Right hindlimb (tissue), 1 donor: ENCODE measurements at places on chromosomes 13 and 19.

DNA sequence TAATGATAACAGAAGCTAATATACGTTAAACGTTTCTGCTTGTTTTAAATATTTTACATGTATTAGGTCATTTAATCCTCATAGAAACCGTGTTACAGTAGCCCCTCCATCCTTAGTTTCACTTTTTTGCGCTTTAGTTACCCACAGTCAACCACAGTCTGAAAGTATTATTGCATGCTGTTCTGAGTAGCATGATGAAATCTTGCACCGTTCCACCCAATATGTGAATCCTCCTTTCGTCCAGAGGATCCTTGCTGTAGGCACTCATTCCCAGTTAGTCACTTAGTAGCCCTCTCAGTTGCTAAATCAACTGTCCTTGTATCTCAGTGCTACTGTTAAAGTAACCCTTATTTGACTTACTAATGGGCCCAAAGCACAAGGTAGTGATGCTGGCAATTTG is 257.8 kb downstream of the ENOX1 start:
- DNase-seq, result no peak

GRCh38 chr19:35724560-35724959 is 6.8 kb downstream of the KMT2B start:
- no peak for DNase-seq

GRCh38 chr19:42563352-42564210 is 31.1 kb downstream of the CEACAM8 start:
- DNase-seq, result no peak

DNA sequence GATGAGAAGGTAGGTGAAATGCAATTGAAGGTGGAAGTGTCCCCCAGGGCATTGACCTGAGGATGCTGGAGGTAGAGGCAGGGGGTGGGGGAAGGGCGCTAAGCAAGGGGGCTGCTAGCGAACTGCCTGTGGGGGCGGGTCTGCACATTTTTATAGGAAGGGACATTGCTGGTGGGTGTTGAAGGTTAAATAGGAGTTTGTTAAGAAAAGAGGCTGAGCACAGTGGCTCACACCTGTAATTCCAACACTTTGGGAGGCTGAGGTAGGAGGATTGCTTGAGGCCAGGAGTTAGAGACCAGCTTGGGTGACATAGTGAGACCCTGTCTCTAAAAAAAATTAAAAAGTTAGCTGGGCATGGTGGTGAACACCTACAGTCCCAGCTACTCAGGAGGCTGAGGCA is 5.5 kb upstream of the ACP4 start:
- DNase-seq, result no peak

- no peak for DNase-seq
These were observed 53.3 kb downstream of the PARP4 start for GRCh38 chr13:24459234-24459633.

GRCh38 chr13:79581870-79582315 is 100.9 kb downstream of the NDFIP2 start:
- DNase-seq, result peak; percentile 60

DNA sequence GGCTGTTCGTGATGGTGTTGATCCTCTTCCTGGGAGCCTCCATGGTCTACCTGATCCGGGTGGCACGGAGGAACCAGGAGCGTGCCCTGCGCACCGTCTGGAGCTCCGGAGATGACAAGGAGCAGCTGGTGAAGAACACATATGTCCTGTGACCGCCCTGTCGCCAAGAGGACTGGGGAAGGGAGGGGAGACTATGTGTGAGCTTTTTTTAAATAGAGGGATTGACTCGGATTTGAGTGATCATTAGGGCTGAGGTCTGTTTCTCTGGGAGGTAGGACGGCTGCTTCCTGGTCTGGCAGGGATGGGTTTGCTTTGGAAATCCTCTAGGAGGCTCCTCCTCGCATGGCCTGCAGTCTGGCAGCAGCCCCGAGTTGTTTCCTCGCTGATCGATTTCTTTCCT is 12.2 kb upstream of the C19orf33 start:
- DNase-seq, result no peak

GRCh38 chr13:24306632-24307031 is 2.7 kb upstream of the C1QTNF9 start:
- DNase-seq, result no peak

GRCh38 chr19:45059258-45059965 is 16.9 kb downstream of the ZNF296 start:
- DNase-seq, result peak; percentile 55
